Inflammatory macrophage (primary cell): ENCODE measurements at places on chromosomes 5 and 9.

- no peak for DNase-seq
Observed at GRCh38 chr9:133423216-133423615, 1.0 kb downstream of the ADAMTS13 start.

DNA sequence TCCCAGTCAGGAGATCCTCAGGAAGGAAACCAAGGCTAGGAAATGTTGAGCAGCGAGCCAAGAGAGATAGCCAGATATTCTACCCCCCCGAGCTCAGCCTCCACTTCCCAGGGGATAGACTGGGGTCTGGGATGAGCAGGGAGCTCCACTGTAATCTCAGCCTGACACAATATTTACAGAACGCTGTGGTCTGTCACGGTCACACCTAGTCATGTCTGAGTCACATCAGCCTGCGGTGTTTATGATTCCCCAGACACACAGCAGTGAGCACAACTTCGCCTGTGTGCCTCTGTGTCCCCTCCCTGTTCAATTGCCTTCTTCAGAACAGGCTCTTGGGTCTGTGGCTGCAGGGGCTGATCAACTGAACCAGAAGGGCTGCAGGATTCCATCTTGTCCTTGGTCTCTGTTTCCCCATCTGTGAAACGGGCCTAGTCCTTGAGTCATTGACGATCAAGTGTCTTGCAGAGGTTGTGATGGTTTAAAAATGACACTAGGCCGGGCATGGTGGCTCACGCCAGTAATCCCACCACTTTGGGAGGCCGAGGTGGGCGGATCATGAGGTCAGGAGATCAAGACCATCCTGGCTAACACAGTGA is 8.6 kb upstream of the PRRX2 start:
- no peak for DNase-seq

DNA sequence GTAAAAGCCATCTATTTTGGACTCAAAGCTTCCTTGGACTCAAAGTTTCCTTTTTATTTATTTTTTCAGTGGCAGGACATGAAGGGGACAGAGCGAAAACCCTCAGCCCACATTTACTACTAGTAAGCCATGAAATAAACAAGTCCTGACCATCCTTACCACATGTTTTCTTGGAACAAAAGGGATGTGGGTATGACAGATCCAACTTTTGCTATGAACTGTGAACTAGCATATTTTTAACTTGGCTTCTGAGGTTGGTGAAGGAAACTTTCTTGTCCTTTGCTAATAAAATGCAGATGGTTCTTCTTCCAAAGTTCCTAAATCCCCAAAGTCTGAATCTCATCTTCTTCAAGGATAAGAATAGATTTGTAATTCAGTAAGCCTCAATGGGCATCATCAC is 122.7 kb upstream of the TNC start:
- no peak for DNase-seq

GRCh38 chr5:176747670-176748072 is 62.7 kb upstream of the UNC5A start:
- no peak for DNase-seq

- no peak for DNase-seq
Observed at GRCh38 chr5:125891061-125891725, 532.0 kb upstream of the GRAMD2B start.

- DNase-seq = peak; percentile 70
Observed at GRCh38 chr9:114592356-114592755, 4.8 kb downstream of the ATP6V1G1 start.

DNA sequence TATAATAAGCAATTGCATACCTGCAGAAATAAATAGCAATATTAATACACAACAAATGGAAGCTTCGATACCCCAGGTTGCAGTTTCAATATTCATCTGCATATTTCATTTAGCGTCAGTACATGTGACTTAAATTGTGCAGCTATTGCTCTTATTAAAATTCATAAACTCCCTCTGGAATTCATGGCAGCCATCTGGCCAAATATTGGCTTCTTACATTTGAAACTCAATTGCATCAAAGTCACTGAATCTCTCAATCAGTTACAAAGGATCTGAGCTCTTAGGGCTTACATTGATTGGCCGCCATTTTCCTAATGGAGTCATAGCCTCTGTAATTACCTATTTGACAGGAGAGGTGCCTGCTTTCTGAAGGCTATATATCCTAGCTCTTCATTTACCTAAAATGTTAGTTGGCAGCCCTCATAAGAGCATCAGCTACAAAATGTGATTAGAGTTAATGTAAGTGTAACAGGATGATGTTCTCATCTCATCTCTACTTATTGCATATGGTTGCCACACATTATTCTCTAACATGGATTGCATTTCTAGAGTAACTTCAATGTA is 453.5 kb downstream of the CAAP1 start:
- DNase-seq = no peak

- DNase-seq = no peak
Observed at GRCh38 chr9:127112735-127113161, 9.7 kb downstream of the ANGPTL2 start.

DNA sequence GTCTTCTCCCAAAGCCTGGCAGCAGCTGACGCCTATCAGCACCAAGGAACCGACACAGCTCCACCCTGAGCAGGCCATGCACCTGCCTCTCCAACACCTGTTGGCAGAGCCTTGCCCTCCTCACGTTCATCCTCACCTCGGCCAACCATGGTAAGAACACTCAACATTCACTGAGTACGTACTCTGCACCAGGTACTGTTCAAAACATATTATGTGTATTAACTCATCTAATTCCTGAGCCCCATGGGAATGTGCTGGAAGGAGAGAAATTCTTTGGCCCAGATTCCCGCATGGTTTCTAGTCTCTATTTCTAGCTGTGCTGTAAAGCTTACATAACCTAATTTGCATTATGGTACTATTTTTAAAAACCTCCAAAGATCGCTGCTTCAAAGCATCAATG is 86.1 kb downstream of the GPR21 start:
- DNase-seq = no peak

GRCh38 chr9:120710110-120710981 is 3.9 kb downstream of the MEGF9 start:
- DNase-seq = peak; percentile 74

GRCh38 chr5:88394536-88395175 is 126.0 kb upstream of the TMEM161B start:
- DNase-seq = no peak

- DNase-seq = no peak
Observed at GRCh38 chr5:82416512-82416911, 138.4 kb upstream of the RPS23 start.

GRCh38 chr9:89798547-89799120 is 193.8 kb downstream of the GADD45G start:
- no peak for DNase-seq

DNA sequence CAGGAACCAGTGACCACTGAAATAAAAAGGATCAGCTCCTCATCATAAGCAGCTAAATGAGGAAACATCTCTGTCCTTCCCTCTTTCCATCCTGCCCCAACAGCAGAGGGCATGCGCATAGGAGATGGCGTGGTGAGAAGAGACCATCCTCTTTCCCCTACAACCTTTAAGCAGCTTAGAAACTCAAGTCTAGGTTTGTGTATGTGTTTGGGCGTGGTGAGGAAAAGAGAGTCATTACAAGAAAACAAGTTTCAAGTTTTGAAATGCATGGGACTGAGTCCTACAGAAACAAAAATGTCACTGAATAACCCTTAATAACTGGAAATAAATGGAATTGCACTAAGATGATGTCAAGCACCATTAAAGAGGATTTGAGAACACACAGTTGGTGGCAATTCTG is 96.4 kb upstream of the IL12B start:
- DNase-seq = no peak

GRCh38 chr9:1977026-1977425 is 38.1 kb upstream of the SMARCA2 start:
- DNase-seq = no peak

GRCh38 chr5:40615586-40616170 is 64.0 kb upstream of the PTGER4 start:
- peak; percentile 93 for DNase-seq

DNA sequence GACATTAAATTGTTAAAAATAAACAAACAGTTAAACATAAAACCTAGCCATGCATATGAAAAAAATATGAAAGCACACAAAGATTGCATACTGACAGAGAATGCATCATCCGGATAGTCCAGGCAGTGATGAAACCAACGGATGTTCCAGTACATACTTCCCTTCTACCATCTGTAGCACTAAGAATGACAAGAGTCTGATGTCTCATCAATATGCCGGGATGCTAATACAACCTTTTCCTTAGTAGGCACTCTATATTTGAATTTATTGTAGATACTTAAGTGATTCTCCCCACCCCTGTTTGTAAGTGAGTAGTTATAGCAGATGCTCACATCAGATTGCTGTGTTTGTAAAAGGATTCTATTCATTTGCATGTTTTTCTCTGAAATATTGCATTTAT is 571.2 kb upstream of the WWC1 start:
- no peak for DNase-seq

GRCh38 chr9:109451311-109452025 is 46.6 kb downstream of the PTPN3 start:
- DNase-seq = no peak

GRCh38 chr9:105026451-105026850 is 98.5 kb upstream of the ABCA1 start:
- DNase-seq = peak; percentile 85

DNA sequence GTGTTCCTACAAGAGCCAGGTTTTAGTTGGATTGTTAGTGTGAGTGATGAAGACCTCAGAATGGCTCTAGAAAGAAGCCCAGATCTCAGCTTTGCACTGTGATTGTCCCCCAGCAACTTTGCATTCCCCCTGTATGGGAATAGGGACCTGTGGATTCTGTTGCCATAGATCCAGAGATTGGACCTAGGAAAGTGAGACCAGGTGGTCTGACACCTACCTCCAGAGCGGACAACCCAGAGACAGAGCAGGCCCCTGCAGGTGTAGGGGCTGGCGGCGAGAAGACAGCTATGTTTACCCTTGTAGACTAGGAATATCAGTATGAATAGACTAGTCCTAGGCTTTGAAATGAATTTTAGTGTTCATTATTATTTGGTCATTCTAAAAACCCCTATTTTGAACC is 53.6 kb downstream of the IRF1 start:
- no peak for DNase-seq

DNA sequence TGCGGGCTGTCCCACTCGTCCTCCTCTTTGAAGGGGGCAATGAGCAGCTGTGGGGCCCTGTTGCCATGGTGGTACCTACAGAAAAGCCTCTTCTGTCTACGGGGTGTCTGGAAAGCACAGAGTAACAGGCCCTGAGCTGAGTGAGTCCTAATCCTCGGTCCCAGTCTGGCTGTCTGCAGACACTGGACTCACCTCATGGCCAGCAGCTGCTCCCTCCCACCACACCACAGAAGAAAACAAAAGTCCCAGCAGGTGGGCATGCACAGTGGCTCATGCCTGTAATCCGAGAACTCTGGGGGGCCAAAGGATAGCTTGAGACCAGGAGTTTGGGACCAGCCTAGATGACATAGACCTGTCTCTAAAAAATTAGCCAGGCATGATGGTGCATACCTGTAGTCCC is 19.9 kb downstream of the P4HA2 start:
- DNase-seq = no peak

DNA sequence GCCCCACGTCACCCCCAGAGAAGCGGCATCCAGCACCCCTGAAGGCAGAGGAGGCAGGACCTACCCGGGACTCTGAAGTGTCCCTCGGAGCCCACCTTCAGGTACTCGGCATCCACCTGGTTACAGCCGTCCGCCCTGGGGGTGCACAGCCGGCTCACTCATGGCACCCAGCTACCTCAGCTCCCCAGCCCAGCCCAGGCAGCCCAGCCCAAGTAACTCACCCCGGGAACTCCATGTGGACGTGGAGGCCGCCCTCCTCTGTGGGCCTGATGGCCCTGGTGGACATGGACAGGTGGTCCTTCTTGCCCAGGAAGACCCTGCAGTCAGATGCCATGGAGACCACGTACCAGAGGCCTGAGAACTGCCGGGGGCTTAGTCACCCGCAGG is 676 bp downstream of the LCN15 start:
- DNase-seq = no peak

DNA sequence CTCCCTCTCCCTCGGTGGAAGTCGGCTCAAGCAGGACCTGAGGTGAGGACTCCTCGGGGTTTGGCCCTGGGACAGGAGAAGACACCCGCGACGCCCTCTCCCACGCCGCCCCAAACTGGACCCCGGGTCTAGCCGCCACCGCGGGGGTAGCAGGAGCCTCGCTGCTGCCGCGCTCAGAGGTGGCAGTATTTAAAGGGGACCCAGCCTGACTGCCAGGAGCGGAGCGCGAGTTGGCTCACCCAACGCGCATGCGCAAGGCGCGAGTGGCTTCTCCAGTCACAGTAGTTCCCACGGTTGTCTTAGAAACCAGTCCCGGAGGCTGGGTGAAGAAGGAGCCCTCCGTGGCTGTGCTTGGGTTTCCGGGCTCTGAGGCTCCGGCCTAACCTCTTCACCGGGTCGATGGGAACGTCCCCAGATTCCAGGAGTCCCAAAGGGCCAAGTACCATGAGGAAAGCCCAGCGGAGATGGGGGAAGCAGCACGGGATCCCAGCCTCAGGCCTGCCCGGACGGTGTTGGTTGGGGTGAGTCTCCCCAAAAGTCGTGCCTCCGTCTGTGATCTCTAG is 477.8 kb downstream of the SPATA31A7 start:
- DNase-seq = no peak

GRCh38 chr9:90446200-90446948 is 196.2 kb downstream of the DIRAS2 start:
- DNase-seq = no peak

DNA sequence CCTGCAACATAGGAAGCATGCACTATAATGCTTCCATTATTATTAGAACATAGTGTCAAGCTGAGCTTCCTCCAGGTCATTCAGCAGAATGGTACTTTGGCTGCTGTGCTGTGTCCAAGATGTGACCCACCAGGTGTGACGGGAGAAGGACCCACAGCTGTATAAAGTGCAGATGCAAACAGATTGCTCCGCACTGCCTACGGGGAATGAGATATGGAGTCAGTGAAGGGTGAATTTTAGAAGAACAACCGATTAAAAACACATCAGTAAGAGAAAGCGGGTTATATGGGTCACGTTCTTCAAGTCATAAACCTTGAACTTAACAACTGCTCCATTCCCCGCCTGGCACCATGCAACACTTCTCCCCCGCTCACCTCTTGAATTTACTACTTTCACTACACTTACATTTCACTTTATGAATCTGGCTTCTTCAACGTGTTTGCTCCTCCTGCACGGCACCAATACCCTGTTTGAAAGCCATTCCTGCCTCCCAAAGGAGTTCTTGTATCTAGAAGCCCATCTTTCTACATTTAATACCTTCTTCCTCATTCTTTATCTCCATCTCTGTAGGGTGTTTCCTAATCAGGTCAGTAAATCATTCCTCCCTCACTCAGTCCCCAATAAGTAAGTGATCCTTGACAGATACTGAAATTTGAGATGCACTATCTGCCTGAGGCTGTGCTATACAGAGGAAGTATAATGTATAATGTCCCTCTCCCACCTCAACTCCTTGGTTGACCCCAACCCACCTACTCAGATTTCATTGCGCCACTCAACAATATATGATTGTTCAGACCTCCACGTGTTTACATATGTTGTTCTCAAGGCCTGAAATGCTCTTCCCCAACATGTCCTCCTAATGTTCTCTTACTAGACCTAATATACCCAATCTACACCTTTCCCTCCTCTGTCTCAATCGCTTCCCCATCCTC is 25.9 kb downstream of the BRINP1 start:
- DNase-seq = no peak
